ENCODE measurements at places on chromosomes 6 and 20. TPM values are rescaled to one million over a fixed set of nuclear protein-coding genes. Genes with fewer than 3 reads are reported as not detected.

DNA sequence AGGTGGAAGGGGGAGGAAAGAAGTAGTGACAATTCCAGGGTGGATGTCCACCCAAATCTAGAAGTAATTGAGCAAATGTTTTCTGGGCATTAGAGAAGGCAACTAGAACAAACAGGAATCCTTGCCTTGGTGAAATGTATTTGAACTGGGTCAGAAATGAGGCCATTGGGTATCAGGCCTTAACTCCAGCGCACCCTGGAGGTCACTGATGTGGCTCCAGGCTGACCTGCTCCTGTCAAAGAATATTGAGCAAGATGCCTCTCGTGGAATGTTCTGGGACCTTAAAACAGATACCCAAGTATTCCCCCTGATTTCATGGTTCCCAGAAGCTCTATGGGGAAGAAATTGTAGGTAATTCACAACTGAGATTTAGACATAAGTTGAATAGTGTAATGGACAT lies 6.9 kb downstream of the HLA-DPB1 start:
- DNase-seq: peak; percentile 24

DNA sequence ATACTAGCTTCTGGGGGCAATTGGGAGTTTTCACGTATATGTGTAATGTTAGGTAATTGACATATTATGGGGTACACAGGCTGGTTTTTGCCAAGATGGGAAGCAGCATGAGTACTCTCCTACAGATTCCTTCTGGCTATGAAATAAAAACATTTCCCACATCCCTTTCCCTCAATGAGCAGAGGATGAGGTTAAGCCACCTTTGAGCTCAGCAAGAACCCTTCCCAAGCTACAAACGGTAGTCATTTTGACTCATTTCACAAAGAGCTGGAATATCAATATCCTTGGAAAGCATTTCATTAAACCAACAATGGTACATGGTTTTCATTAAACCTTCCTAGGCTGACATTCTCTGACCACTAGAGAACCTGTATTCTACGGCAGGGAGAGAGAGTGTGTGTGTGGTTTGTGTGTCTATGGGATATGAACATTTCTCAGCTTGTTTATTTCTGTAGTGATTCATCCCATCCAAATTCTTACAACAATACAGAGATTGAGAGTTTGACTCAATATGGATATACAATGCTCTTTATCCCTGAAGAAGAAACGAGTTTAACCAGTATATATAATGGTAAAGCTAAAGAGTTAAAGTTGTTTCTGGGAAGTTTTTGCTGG lies 119.5 kb downstream of the ARHGAP18 start:
- DNase-seq: no peak

DNA sequence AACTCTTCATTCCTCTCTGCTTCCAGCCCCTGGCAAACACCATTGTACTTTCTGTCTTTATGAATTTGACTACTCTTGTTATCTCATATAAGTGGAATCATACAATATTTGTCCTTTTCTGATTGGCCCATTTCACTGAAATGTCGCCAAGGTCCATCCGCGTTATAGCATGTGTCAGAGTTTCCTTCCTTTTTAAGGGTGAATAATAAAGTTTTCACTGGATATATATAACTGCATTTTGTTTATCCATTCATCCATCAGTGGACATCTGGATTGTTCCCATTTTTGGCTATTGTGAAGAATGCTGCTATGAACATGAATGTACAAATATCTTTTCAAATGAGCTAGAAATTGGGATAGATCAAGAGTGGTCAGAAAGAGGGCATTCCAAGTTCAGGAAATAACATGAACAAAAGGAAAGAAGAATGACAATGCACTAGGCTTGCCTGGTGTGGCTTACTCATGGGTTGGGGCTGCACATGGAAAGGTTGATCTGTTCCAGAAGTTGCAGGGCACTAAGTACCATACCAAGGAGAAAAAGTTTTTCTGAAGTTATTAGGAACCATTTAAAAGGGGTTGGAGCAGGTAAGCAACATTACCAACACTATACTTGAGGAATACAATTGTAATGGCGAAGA lies 10.0 kb upstream of the L3MBTL3 start:
- no peak for DNase-seq

DNA sequence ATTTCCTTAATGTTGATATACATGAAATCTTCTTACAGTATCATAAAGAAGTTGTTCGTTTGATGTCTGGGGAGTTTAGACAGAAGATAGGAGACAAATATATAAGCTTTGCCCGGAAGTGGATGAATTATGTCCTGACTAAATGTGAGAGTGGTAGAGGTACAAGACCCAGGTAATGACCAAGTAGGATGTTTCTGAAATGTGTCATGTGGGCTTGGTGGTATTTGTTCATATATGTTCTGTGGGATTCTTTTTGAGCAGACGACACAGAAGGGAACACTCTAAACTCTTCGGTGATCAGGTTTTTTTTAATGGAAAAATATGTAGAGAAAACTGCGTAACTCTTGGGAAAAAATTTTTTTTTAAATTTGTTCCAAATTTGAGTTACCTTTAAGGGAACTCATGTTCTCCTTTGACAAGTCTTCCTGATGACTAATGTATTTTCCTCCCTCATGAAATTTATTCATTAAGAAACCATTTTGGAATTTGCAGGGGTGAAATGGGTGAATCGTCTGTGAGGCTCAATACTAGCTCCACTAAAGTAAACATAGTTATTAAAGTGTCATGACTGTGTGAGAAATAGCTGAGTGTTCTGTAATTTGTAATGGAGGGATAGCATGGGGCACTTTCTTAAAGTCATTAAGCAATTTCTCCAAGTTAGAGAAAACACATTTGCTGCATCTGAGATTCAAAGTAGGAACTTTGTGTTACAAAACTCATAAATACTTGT lies 100.6 kb downstream of the MAP3K4 start:
- DNase-seq: no peak

DNA sequence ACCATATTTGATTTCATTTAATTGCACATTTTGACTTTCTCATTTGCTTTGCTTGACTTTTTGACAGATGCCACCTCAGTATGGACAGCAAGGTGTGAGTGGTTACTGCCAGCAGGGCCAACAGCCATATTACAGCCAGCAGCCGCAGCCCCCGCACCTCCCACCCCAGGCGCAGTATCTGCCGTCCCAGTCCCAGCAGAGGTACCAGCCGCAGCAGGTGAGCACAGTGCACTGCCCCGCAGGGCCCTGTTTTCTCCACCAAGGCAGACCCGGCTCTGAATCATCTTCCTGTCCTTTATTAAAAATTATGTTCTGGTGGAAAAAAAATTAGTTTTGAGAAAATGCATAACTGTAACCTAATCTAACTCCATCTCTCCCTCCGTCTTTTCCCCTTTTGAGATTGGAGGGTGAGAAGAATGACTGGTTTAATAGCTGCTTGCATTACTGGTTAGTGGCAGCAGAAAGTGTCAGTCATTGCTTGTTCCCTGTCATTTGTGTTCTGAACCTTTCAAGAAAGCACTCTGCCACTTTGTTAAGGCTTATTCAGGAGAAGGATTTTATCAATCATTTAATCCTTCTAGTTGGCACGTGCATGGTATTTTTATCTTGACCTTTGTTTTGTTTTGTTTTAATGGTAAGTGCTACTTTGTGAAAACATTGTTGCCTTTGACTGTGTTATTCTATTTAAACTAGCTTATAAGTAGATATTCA lies 124.3 kb downstream of the ARID1B start:
- no peak for DNase-seq

DNA sequence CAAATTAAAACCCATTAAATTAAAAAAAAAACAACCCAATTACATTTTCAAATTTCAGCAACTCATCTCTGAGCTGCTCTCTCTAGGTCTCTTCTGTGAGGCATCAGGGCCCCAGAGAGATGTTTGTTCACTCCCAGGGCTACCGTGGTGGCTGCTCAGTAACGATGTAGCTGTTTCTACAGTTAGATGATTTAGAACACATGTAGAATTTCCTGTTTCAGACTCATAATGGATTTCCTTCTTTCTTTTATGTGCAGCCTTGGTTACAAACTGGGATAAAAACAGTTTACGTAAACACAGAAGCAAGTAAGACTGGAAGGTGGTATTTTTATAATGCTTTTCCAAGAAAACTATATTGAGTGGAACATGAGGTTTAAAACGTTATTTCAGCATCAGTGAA lies 116.1 kb upstream of the CCN2 start:
- DNase-seq: no peak

DNA sequence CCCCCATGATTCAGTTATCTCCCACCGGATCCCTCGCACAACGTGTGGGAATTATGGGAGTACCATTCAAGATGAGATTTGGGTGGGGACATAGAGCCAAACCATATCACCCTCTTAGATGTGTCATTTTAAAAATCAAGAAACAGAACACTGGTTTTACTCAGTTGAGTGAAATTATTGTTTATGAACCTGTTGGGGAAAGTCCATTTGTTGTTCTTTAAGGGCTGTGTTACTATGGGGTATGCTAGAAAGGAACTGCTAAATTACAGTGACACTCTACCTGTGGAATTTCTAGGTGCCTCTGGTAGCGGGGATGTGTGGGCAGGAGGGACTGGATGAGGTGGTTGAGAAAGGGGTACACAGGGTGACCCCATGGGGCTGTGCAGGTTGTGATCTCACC lies 28.9 kb downstream of the STX11 start:
- no peak for DNase-seq

DNA sequence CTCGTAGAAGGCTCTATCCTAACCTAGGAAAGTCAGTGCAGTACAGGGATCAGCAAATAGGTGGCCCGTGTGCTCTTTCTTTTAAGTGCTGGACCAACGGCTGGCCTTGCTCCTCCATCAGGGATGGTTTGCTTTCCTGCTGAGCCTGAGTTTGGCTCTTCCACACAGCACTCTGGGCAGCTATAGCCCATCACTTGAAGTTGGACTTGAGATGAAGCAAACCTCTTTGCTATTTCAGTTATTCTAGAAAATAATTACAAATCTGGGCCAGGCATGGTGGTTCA lies 66.9 kb upstream of the KCNK16 start:
- DNase-seq: peak; percentile 4

DNA sequence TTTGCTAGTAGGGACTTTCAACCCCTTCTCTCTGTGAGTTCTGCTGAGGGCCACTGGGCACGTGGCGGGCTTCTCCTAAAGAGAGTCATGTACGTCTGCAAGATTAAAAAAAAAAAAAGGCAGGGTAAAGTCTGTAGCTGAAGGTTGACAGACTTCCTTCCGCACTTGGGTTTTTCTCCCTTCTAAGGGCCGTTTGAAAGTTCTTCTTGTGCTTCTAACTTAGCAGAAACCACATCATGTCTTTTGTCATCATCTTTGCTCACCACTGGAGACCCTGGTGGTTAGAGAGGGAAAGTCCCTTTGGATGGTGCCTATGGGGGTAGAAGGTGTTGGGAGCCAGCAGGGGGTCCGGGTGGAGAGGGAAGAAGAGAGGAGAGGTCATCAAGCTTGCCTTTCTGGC lies 31.4 kb downstream of the PRDM1 start:
- DNase-seq: no peak

GRCh38 chr6:2695454-2696095 lies 55.1 kb downstream of the MYLK4 start:
- no peak for DNase-seq

- no peak for DNase-seq
These were observed 18.5 kb downstream of the GRM1 start for GRCh38 chr6:146047371-146047770.

- no peak for DNase-seq
These were observed 116.4 kb upstream of the RIPOR2 start for GRCh38 chr6:25052181-25052580.

GRCh38 chr6:22024973-22025467 lies 271.8 kb downstream of the PRL start:
- DNase-seq: no peak

DNA sequence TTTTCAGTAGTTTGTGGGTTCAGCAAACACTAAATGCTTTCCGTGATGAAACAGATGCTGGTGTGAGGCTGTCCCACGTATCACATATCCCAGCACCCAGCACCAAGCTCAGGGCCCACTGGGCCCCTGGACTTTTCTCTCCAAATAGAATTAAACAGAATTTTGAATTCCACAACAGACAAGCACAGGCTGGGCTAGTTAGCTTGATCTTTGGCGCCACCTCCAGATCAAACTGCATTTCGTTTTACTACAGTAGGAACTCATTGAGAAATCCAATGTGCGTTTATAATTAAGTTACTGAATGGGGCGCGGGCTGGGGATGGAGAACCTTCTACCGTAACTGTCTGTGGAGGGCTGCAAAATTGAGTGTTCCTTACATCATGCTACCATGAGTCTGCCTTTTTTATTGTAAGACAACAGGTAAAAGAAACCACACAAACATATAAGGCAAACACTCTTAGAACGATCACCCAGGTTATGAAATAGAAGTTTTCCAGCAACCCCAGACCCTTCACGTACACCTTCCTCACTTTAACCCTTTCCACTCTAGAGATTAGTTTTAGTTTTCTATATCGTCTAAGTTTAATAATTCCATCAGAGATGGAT lies 107.8 kb downstream of the ZFP64 start:
- peak; percentile 63 for DNase-seq

DNA sequence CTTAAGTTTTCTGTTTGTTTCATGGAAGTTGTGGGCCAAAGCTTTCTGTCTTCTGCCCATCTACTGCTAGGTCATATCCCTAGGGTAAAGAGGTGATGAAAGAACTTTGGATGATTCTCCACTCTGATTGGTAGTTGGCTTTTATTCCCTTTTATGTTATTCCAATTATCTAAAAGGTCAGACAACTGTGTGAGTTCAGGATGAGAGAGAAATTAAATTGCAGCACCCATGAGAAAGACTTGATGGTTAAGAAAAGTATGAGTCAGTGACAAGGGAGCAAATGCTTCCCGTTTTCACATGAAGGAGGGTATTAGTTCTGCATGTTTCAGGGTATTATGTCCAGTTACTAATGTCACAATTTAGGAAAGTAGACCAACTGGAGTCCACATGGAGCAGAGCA lies 136.3 kb downstream of the CD109 start:
- no peak for DNase-seq

DNA sequence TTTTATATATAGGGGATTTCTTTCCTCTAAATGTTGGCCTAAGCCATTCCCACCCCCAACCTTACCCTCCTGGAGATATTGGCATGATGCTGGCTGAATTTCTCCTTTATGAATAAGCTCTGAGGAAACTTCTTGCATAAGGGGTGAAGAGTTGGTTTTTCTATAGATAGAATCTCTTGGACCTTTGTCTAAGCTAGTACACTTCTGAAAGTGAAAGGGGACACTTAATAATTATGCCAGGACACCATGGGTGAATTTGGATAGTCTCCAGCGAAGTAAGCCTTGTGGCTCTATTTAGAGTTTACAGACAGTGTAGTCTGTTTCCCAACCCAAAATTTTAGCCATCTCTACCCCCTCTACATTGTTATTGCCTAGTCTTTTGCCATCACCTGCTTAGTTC lies 27.1 kb upstream of the FABP7 start:
- DNase-seq: no peak

Gene SGK2
- polyA plus RNA-seq: 11.8 TPM

Gene MUCL3
- polyA plus RNA-seq: 0.04 TPM

Gene CRIP3
- polyA plus RNA-seq: 2.1 TPM

Gene CLPSL2
- polyA plus RNA-seq: not detected

Gene NTSR1
- not detected for polyA plus RNA-seq

Gene PERP
- polyA plus RNA-seq: 53.2 TPM
